ENCODE measurements at places on chromosomes 6 and 20. TPM values are rescaled to one million over a fixed set of nuclear protein-coding genes. Genes with fewer than 3 reads are reported as not detected.

DNA sequence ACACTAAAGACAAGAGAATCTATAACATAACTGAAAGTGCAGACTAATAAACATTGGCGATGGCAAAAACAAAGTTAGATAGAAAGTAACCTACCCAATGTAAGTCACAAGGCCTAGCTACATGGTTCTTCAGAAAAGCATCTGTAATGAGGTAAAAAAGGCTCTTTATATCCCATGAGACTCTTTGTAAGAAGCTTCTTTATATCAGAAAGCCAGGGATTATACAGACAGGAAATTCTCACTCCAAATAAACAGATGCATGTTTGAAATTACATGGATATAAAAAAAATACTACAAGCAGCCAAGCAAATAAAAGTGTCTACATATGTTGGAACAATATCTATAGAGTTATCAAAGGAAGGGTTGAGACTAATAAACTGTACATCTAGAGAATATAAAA is 284.9 kb upstream of the NRSN1 start:
- DNase-seq = no peak

The SMIM26 gene
- total RNA-seq = 112 TPM

The DEF6 gene
- total RNA-seq = 1.8 TPM

DNA sequence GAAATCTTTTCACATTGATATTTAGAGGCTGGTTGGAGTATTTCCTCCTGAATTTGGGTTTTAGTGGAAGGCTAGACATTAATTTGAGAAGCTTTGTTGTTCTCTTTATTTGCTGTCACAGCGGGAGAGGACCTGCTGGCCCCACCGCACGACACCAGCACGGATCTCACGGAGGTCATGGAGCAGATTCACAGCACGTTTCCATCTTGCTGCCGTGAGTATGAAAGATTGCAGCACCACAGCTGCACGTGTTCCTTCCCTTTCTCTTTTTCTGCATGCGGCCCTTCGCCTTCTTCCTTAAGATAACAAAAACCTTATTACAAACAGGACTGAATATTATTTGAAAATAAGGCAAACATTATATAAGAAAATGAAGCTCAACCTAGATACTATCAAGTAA is 555.5 kb downstream of the UTRN start:
- DNase-seq = no peak

- DNase-seq = no peak
These were observed 294.2 kb upstream of the TCF21 start for GRCh38 chr6:133594652-133595110.

GRCh38 chr6:47804821-47805220 is 23.0 kb downstream of the OPN5 start:
- no peak for DNase-seq
